ENCODE measurements at places on chromosomes 2 and 18.

GRCh38 chr2:70516596-70516995 lies 37.0 kb downstream of the TGFA start:
- peak; percentile 29 for DNase-seq

DNA sequence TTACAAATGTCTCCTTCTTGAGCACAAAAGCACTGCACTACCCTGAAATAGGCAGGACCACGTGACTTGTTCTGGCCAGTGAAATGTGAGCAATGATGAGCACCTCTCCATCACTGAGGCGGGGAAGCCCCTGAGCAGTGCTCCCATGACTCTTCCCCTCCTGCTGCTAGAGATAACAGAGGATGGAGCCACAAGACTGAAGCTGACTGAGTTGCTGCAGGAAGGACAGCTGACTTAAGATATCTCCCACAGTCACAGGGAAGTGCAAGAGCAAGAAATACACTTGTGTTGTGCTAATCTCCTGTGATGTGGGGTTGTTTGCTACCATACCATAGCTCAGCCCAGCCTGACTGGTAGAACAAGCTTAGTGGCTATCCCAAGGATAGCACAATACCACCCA lies 38.7 kb downstream of the STK39 start:
- DNase-seq = no peak

GRCh38 chr2:170227507-170227947 lies 49.6 kb downstream of the MYO3B start:
- DNase-seq = no peak

- peak; percentile 65 for DNase-seq
Measured at GRCh38 chr2:129253461-129253812, 726.0 kb upstream of the RAB6C start.

- no peak for DNase-seq
Measured at GRCh38 chr2:174324530-174324929, 10.2 kb upstream of the SP9 start.

DNA sequence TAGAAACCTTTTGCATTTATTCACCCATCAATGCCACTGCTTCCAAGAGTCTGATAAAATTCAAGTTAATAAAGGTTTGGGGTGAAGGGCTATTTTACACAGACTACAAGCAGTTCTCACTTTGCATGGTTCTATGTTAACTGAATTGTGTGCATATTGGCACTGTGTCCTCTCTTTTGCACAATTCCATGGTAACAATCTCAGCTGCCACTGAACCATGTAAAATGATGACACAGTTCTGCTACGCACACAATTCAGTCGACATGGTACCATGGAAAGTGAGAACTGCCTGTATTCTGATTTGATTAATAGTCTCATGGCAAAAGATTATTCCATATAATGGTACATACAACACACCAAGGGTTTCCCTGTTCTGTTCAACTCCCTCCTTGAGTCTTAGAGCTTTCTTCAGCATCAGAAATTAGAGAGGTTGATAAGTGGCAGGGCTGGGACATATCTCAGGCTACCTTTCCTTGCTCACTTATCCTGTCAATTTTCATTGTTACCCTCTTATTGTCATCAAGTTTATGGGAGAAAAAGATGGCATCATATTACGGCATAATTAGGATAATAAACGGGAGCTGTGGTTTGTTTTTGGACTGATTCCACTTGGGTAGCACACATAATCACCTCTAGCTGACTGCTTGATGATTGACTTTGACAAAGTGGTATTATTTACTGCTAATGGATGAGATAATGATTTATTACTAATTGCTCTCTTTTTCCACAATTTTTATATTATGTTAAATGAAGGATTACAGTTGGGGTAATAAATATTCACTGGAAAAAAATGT lies 139.3 kb upstream of the CREB1 start:
- DNase-seq = no peak

GRCh38 chr2:199704358-199705238 lies 146.4 kb downstream of the FTCDNL1 start:
- DNase-seq = peak; percentile 61

DNA sequence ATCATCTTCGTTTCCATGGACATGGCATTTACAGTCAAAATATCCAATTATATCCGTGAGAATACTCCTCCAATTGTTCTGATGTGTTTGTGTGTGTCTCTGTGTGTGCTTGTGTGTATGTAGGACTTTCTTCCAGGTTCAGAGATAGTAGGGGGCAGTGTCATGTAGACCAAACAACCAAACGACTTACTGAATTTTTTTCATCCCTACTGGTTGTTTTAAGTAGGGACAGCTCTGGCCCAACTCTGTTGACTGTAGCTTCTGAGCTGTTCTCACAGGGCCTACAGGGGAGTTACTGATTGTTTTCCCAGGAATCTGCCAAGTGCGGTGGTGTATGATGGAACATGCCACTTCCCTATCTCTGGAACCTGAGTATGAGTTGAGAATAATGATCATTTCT lies 69.6 kb downstream of the ETAA1 start:
- peak; percentile 17 for DNase-seq

DNA sequence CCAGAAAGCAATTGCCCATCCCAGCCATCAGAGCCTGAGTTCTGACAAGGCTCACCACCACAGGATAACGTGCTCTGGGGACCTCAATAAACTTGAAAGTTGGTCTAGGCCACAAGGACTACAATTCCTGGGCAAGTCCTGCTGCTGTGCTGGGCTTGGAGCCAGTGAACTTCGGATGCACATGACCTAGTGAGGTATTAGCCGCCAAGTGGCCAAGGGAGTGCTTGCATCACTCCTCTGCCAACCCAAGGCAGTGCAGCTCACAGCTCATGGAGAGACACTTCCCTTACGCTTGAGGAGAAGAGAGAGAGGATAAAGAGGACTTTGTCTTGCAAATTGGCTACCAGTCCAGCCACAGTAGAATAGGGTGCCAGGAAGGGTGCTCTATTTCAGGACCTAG lies 219.6 kb downstream of the MBD2 start:
- no peak for DNase-seq

- DNase-seq = no peak
Measured at GRCh38 chr2:16971722-16972234, 306.1 kb upstream of the CYRIA start.

- DNase-seq = no peak
Measured at GRCh38 chr2:43718530-43719124, 42.4 kb upstream of the C1GALT1C1L start.

- DNase-seq = no peak
Measured at GRCh38 chr2:100741880-100742276, 78.1 kb upstream of the NPAS2 start.

- no peak for DNase-seq
Measured at GRCh38 chr2:76008001-76008702, 297.4 kb upstream of the GCFC2 start.

- DNase-seq = no peak
Measured at GRCh38 chr2:201661366-201661765, 18.1 kb upstream of the TMEM237 start.

DNA sequence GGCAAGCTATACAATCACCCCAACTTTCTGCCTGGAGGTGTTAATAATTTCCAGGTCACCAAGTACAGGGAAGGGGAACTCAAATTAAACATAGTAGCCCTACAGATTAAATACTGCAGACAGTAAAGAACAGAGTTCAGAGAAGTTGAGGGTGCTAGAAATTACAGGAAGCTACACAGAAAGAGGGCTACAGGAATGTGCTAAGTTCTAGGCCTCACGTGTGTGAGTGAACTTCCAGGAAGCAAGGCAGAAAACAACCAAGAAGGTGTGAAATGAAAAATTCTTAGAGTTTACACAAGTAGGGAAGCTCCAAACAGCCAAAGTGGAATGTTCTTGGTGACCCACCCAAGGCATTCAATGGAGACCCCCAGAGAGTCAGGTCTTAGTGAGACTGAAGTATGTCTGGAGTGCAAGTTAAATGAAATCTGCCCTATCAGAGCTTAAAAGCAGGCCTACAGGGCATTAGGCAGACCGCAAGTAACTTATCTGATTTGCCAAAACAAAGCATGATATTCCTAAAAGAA lies 58.1 kb upstream of the RNU4ATAC start:
- DNase-seq = no peak

DNA sequence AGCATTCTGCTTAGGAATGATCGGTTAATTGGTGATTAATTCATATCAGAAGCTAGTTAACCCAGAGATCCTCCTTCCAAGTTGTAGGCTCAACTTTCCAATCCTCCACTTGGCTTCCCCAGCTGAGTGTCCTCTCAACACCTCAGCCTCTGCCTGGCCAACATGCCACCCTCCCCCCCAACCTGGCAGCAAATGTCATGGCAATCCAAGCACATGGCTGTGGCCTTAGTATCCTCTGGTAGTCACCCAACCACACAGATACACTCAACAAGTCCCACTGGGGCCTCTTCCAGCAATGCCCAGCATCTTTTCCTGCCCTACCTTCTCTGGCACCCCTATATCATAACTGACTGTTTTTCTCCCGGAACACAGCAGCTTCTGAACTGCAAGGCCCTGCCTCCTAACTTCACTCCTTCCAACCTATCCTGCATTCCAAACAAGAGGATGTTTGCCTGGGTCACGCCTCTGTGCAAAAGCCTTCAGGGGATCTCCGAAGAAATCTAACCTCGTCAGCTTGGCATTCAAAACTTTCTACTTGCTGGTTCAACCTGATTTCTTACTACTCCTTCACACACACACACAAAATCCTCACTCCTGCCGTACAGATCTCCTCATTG lies 195.0 kb downstream of the CYP26B1 start:
- DNase-seq = no peak

DNA sequence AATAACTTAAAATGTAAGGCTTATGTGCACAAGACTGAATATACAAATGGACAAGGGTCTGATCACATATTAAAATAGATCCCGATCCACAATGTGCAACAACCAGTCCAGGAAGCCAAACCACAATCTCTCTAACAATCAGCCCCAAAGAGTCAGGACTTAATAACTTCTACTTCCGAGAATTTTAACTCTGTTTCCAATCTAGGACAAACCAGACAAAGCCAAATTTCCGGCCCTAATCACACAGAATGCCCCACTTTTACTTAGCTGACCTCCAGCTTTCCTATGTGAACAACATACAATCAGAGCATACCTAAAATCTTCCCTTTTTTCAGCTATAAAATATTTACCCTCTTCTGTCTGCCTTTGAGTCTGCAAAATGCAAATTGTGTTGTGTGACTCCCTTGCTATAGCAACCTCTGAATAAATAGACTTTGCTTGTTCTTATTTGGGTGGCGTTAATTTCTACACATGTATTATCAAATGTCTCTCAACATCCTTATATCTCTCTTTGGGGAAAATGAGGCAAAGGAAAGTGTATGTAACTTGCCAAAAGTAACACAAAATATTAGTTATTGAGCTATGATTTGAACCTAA lies 381.9 kb upstream of the MC4R start:
- DNase-seq = no peak

DNA sequence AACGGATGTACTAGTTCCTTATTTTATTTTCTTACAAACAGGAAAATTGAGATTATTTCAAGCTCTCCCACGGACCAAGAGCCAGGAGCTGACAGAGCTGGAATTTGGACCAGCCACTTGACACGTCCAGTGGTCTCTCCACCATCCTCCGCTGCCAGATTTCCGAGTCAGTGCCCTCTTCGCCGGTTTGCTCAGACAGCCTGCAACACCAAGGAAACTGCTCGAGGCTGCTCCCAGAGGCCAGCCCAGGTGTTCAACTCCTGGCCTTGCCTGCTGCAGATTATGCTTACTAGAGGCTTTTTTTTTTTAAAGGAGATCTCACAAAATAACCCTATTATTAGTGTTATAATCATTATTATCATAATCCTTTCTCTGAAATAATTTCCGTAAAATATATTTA lies 779.8 kb downstream of the RNF144A start:
- no peak for DNase-seq

GRCh38 chr2:232839411-232840079 lies 30.5 kb upstream of the SNORC start:
- DNase-seq = peak; percentile 79

DNA sequence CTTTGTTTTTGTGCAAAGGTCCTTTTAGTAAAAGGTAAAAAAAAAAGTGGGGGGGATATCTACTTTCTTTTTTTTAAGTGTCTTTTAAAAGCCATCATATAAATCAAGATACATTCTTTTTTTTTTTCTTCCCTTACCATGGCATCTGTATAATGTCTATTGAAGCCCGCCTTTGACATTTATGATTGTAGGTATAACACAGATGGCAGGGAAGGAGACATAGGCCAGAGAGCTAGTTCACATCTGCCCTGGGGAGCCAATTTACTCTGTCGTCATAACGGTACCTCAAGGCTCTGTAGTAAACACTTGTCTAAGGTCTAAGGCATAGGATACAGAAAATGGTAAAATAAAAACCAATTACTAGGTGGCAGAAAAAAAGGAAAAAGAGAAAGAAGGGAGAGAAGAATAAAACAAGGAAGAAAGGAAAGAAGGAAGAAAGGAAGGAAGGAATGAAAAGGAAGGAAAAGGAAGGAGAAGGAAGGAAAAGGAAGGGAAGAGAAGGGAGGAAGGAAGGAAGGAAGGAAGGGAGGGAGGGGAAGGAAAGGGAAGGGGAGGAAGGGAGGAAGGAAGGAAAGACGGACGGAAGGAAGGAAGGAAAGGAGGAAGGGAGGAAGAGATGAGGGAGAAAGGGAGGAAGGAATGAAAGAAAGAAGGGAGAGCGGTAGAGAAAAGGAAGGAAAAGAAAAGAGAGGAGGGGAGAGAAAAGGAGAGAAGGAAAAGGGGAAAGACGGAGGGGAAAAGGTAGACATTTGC lies 343.5 kb downstream of the RBM43 start:
- no peak for DNase-seq

GRCh38 chr2:25303633-25304236 lies 38.0 kb downstream of the DNMT3A start:
- peak; percentile 50 for DNase-seq

DNA sequence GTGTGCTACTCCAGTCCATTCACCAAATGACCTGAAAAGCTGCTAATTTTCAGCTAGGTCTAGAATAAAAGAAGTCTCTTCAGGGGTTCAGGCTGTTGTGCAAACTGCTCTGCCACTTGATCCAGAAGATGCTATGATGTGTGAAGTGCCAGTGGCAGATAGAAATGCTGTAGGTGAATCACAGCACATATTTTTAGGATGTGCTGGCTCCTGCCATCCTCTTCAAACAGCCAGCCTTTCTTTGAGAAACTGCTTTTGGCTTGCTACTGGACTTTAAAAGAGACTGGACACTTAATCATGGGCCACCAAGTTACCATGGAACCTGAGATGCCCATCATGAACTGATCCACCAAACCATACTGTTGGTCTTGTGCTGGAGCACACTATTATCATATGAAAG lies 322.1 kb downstream of the EN1 start:
- DNase-seq = no peak

GRCh38 chr2:176066645-176067588 lies 16.8 kb downstream of the EVX2 start:
- no peak for DNase-seq
